ENCODE measurements at places on chromosomes 16 and 17.

DNA sequence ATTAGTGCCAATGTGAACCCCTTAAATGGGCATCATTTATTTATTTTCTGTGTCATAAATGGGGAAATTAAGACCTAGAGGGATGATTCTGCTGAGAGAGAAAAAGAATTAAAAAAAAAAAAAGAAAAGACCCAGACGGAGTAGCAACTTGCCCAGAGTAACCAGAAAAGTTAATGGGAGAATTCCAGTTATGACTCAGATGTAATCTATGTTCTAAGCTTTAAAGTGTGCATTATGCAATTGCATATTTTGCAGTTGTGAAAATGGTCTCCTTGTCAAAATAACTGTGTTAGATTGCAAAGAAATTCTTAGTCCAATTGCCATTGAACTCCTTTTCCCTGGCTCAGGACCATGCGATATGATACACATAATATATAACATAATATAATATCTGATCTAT lies 38.6 kb upstream of the TBX2 start:
- DNase-seq = no peak

DNA sequence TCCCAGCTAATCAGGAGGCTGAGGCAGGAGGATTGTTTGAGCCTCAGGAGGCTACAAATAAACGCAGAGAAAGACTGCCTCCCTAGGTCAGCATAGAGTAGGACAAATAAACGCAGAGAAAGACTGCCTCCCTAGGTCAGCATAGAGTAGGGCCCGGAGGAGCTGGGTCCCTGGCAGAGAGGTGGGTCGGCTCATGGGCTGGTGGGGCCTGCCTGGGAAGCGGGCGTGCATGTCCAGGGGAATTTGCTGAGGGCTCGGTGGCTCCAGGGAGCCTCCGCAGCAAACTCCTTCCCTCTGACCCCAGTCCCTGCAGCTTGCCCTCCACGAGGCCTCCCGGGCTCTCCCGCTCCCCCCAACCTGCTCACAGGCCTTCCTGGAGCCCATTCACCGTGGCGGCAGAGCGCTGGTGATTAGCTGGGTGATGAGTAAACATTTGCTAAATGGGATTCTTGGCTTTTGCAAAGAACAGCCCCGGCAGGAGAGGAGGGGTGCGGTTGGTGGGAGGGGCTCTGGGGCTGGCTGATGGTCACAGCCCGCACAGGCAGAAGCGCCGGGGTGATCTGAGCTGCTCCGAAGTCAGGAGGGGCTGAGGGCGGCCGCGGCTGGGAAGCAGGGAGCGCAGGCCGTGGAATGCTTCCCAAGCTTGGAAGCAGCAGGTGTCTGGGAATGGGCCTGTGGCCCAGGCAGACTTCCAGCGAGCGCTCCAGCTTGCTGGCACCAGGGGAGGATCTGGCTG lies 93.1 kb downstream of the RTN4RL1 start:
- no peak for DNase-seq

DNA sequence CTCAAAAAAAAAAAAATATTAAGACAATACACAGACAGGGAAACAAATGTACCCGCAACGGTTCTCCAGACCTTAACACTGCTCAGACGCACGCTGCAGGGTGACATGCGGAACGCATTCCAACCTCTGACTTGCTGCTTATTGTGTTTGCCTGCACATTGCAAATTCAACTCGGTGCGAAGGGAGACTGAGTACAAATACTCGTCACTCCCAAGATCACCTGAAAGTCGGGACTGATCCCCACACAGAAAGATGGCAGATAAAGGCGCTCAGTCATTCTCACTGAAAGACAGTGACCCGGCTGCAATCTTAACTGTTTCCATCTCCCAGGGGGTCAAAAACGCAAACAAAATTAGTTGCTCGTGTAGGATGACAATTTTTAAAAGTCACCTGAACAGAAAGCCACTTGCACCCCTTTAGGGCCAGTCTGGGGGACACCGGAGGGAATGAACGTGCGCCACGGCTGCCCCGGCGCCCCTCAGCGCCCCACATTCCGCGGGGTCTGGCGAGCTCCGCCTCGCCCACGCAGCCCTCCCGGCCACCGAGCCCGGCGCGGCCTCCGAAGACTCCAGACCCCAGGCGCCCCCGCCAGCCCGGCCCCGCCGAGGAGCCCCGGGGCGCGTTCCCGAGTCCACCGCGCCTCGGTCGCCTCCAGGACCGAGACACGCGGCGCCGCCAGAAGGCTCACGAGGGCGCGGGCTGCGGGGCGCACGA lies 589 bp downstream of the CLCN7 start:
- no peak for DNase-seq

DNA sequence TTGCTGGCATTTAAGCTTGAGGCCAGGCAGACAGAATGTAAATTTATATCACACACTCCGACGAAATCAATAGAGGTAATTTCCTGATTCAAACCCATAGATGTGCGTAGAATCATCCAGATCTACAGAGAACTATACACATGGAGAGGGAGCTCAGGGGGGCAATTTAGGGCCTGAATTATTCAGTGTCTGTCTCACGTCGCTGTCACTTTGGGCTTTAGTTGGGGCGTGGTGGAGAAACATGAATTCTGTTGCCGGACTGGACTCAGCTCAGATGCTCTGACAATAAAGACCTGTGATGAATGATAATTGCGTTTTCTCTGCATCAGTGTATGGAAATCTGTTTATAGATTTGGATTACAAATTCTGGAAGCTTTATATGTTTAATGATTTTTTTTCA lies 32.5 kb upstream of the HS3ST2 start:
- DNase-seq = no peak

DNA sequence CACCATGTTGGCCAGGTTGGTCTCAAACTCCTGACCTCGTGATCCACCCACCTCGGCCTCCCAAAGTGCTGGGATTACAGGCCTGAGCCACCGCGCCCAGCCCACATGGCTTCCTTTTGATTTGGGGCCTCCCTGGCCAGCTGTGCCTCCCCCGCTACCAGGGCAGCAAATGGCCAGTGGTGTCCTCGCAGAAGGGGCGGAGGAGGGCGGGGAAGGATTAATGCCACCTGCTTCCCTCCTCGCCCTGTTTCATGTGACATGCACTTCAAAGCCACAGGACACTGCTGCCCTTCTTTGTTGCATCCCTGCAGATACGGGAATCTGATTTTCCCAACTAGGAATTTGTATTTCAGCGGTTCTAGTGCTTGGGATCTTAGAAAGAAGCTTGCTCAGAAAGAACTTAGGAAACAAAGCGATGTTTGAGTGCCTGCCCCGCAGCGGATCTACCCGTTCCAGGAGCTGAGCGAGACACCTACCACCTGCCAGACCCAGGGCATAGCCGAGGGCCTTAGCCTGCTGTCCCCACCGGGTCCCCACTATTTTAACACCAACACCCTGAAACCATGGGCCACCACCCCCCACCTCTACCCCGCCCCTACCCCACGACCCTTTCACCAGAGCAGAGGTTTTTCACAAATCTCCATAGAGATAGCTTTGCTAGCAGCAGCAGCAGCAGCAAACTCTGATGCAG lies 37.7 kb upstream of the CCDC182 start:
- DNase-seq = no peak

- no peak for DNase-seq
Measured at GRCh38 chr16:51949282-51949681, 597.7 kb downstream of the TOX3 start.

DNA sequence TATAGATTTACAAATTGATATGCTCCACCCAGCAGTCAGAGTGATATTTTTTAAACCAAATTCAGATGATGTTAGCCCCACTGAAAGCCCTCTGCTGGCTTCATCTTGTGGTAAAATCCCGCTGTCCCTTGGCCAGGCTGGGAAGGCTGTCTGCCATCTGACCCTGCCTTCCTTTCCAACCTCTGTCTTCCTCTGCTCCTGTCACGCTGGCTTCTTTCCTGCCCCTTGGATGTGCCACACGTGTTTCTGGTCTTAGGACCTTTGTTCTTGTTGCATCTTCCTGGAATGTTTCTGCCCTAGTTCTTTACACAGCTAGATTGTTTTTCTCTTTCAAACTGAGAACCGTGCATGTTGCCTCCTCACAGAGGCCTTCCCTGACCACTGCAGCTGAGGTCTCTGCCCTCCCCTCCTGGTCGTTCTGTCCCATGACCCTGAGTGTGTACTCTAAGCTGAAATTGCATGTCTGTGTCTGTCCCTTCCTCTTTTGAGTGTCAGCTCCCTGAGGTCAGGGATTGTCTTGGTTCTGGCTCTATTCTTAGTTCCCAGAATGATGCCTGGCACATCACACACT lies 11.4 kb downstream of the NT5M start:
- no peak for DNase-seq

Data from stimulated activated CD4-positive, alpha-beta T cell treated with anti-CD3 and anti-CD28 coated beads, Interleukin-1b, Interleukin-23, amount 100 ng/mL, for 1 hour (primary cell).